Activated naive CD4-positive, alpha-beta T cell treated with anti-CD3 and anti-CD28 coated beads, Interleukin-2, amount 50 U/mL, for 16 hours (primary cell): ENCODE measurements at places on chromosomes 6 and 20.

- DNase-seq, result no peak
These were observed 560.7 kb upstream of the NOX3 start for GRCh38 chr6:156016186-156016976.

- no peak for DNase-seq
These were observed 189.2 kb upstream of the PHACTR1 start for GRCh38 chr6:12527339-12527738.

DNA sequence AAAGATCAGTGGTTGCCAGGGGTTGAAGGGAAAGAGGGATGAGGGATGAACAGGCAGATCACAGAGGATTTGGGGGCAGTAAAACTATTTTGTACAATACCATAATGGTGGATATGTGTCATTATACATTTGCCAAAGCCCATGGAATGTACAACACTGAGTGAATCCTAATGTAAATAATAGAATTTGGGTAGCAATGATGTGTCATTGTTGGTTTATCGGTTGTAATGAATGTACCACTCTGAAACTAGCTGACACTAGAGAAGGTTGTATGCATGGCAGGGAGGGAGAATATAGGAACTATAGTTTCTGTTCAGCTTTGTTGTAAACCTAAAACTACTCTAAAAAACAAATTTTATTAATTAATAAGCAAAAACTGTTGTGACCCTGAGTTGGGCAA is 17.8 kb upstream of the ASF1A start:
- no peak for DNase-seq

GRCh38 chr6:167510648-167511047 is 185.8 kb downstream of the TTLL2 start:
- DNase-seq, result no peak

GRCh38 chr6:137543114-137543513 is 48.9 kb upstream of the OLIG3 start:
- DNase-seq, result no peak

DNA sequence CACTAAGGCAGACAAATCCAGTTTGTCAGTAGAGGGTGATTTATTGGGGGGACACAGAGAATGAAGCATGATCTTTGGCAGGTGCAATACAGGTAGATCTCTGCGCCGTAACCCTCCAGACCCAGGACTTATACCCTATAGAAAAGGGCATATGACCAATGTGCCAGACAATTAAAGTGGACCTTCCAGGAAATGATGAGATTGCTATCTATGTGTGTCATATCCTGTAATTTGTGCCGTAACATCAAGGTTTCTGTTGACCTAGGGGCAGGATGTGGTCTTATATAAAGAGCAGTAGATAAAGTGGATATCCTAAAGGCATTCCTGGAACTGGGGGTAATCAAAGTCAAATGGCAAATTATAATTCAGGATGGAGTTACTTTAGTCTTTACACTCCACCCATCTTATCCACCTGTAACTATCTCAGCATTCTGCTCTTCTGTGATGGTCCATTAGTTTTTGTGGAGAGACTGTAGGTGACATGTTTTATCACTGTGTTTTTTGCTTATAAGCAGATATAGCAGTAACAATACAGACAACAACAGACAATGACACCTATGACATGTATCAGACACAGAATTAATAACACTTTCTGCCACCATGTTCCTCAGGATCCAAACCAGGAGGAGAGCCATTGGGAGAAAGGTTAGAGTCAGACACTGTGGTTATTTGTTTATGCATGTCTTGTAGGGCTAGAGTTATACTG is 43.1 kb upstream of the ZNF337 start:
- DNase-seq, result no peak

DNA sequence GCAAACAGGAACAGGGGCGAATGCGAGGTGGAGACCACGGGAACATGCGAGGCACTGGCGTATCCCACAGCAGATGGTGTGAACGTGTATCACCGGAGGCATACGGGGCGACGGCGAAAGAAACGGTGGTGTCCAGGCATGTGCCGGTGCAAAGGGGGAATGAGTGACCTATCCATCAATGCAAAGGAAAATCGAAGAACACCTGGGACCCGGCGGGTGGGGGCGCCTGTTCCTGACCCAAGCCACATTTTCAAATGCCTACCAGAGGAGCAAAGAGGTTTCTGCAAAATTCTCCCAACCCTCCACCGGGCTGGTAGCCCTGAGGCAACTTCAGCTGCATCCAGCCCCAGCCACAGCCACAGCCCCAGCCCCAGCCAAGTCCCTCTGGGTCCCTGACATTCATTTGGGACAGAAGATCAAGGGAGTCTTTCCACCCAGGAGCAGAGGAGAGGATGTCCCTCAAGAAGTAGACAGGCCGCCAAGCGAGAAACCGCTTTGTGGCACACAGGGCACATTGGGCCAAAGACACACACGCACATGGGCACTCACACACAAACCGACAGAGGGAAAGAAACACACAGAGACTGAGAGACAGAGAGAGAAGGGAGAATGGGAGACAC is 164.0 kb upstream of the ZNF337 start:
- no peak for DNase-seq
